ENCODE measurements at places on chromosomes 7 and 10.

DNA sequence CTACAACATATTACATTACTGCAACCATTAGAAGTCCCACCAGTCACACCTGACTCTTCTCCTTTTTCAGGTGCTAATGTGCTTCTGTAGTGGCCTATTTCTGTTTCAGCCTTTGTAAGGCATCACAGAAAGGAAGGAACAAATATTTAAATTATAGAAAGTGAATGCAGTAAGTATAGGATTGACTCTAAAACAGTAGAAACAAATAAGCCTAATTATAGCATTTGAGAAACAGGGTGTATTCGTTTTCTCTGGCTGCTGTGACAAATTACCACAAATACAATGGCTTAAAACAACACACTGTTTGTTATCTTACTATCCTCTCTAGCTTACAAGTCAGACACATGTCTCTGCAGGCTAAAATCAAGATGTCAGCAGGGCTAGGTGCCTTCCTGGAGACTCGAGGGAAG is 69.4 kb downstream of the CCSER2 start:
- no peak for DNase-seq

GRCh38 chr7:23685731-23686130 is 5.7 kb downstream of the FAM221A start:
- DNase-seq = no peak

GRCh38 chr10:25028711-25029110 is 12.3 kb downstream of the THNSL1 start:
- no peak for DNase-seq

DNA sequence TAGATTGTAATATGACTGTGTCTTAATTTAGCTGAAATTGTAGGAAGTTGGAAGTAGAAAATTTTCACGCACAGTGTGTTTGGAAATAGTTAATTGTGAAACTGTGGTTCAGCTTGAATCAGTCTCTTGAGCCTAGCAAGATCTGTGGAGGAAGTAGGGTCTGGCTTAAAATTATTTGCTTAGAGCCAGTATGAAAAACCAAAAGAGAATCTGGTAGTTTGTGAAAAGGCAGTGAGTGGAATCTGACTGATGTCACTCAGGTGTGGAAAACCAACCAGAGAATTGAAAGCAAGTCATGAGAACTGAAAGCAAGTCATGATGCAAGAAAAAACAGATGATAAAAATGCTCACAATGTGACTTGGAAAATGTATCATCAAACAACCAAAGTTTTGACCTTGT is 11.5 kb downstream of the LIPJ start:
- DNase-seq = no peak

GRCh38 chr7:6338551-6339274 is 66.3 kb upstream of the CYTH3 start:
- no peak for DNase-seq
